ENCODE measurements at places on chromosomes 11 and 22. TPM values are rescaled to one million over a fixed set of nuclear protein-coding genes. Genes with fewer than 3 reads are reported as not detected.

GRCh38 chr11:73129198-73129597 lies 12.9 kb downstream of the FCHSD2 start:
- DNase-seq: no peak

DNA sequence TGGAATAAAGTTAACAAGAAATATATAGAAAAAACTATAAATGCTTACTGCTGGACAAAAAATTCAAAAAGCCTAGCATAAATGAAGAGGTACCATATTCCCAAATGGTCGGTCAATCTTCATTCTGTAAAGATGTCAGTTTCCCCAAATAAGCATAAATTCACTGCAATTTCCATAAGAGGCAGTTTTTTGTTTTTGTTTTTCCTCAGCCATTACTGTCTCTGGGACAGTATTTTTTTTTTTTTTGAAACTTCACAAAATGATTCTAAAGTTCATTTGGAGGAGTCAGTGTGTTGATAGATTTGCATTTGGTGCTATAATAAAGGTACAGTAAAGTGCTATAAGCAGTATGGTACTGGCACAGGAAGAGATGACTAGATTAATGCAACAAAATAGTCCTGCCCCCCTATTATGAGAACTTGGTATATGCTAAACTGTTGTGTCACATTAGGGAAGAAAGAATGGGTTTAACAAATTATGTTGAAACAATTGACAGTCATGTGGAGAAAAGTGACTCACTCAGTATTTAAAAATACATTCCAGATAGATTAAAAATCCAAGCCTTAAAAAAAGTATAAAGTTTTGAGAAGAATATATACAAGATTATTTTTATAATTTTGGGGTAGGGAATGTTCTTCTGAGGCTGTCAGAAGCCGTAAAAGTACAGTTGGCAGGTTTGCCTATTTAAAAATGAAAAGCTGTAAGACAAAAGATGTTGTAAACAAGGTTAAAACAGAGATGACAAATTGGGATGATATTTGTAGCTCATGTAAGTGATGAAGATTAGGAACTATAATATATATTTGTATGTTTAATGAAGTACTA lies 2.6 kb upstream of the FTH1 start:
- no peak for DNase-seq

The SLC1A2 gene
- 2.5 TPM for total RNA-seq

DNA sequence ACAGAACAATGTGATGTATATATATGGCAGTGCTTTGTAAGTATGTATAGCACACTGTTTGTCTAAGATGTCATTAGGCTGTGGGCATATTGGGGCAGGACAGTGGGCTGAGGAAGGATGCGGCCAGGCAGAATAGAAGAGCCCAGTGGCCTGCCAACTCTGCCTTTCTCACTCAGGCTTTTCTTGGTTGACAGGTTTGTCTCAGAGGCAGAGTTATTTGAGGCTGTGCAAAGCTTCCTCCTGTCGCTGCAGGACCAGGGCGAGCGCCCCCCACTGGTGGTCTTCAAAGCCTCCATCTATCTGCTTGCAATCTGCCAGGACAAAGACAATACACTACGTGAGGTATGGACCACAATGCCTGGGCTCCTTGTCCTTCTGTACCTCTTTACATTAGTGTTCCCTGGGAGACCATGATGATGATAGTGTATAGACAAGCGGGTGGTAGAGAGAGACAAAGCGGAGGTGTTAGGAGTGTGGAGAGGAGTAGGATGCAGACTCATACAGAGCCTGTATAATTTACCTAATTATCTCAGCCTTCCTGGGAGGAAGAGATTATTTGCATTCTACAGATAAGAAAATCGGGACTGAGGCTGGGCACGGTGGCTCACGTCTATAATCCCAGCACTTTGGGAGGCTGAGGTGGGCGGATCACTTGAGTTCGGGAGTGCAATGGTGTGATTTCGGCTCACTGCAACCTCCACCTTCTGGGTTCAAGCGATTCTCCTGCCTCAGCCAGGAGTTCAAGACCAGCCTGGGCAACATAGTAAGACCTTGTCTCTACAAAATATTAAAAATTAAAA lies 37.3 kb upstream of the CCDC134 start:
- no peak for DNase-seq

- no peak for DNase-seq
These were observed at the start of gene KCNQ1 for GRCh38 chr11:2444821-2445745. KCNQ1 (plus strand) TSS chr11:2445008; CDS start chr11:2445099, 91 bp downstream.

GRCh38 chr11:13160806-13161205 lies 116.8 kb upstream of the BMAL1 start:
- no peak for DNase-seq

DNA sequence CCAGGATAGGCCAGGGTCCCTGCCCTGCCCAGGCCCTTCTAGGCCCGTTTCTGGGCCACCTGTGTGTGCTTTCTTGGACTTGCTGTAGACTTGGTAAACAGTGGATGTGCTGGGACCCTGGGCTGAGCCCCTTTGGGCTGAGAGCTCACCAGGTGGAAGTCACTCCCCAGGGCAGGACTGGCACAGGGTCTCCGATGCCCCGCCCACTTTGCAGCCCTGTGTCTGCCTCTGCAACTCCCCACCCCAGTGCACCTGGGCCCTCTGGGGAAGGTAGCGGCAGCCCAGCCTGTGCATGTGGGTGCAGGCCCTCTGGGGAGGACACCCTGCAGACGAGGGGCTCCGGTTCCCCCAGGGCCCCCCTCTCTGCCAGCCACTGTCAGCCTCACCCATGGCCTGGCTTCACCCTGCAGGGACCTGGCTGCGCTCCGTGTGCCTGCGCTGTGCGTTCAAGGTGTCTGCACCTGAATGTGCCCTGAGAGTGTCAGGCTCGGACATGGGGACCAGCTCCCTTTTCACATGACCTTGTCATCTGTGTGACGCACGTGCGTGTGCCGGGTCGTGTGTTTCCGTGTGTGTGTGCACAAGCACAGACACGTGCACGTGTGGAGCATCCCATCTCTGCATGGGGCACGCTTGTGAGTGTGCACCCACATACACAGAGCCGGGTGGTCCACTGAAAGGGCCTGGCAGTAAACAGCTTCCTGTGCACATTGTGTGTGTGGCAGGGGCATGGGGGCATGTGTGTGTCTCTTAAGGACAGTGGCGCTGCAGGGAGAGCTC lies 118.5 kb downstream of the KCNQ1OT1 start:
- no peak for DNase-seq

The FXYD6 gene
- total RNA-seq: 28.6 TPM

DNA sequence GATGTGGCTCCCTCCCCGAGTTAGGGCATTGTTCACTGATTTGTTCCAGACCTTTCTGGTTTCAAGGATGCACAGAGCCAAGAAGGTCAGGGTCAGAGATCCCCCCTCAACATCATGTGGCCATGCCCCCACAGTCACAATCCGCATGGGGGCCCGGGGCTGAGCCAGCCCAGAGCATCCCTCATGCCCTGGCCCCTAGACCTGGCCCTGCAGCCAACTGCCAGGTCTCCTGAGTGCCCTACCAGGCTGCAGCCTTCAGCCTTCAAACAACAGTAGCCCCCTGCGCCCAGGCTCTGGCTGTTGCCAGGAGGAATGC lies 142.4 kb downstream of the CRYBB2 start:
- DNase-seq: no peak

DNA sequence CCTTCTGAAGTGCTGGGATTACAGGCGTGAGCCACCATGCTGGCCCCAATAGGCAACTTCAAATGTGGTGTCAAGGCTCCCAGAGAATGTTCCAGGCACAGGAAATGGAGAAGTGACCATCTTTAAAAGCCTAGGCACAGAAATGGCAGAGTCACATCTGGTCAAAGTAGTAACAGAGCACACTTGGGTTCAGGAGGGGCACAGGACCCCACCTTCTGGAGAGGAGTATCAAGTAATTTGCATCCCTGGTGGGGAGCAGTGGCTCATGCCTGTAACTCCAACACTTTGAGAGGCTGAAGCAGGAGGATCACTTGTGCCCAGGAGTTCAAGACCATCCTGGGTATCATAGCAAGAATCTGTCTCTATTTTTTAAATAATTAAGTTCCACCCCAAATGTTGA lies 29.2 kb downstream of the SERHL2 start:
- DNase-seq: no peak

DNA sequence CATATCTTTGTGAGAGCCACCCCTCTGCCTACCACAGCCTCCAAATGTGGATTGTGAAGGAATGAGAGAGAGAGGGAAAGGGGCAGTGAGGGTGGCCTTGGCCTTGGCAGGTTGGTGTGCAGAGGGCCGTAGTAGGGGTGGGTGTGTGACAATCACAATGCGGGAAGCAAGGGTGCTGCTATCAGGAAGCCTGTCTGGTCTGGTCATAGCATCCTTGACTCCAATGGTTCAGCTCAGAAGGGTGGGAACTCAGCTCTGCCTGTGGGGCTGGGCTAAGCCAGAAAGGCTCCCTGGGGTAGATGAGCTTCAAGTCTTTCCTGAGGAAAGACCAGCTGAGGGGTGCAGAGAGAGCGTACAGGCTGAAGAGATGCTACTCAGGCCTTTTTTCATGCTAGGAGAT lies 72.7 kb downstream of the RRM1 start:
- no peak for DNase-seq

- no peak for DNase-seq
These were observed 40.7 kb downstream of the CSTPP1 start for GRCh38 chr11:46977038-46977813.

The THYN1 gene
- total RNA-seq: 35.8 TPM

The TSPO gene
- 241 TPM for total RNA-seq

- DNase-seq: no peak
These were observed 265.5 kb upstream of the NARS2 start for GRCh38 chr11:78840200-78840599.

DNA sequence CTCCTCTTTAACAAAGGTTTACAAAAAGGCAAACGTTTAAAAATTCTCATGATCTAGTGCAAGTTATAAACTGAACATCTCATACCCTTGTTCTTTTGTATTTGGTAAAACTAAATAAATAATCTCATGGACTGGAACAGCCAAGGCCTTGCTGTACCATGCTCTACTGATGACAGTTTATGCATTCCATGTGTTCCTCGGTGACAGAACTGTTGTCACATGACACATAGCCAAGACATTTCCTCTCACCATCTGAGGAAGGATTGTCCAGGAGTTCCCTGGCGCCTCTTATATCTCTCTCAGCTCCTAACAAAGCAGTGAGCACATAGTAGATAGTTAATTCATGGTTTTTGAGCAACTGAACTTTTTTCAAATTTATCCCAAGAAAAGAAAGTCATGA lies 12.6 kb downstream of the CCDC83 start:
- DNase-seq: no peak

DNA sequence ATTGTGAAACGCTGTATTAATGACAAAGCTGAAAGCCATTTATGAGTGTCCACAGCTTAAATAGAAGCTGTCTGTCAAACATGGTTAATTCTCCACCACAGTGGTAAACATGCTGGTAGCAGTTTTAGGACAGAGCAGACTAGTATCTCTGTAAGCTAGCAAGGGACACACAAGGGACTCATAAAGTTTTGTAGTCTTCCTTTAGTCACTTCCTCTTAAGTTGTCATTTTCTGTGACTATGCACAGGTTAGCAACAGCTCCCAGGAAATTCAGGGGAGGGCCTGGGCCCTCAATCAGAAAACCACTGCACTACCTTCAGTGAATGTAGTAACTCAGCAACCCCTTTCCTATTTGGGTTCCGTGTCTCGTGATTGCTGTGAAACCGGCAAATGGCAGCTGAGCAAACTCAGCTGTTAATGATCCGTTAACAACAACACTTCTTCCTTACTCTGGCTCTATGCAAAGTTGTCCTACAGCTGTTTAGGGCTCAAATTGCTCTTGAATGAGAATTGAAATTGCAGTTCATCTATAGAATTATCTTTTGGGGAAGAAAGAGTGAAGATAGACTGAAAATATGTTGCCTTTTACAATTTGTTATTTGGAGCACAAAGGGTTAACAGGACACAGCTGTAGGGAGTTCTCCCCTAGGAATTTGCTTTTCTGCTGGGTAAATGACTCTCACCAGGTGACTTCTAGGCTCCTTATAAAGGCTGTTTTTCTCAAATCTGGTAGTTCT lies at the start of gene MMP26:
MMP26 (plus strand) TSS at position 731 of the 736 bp plus-strand sequence.
- no peak for DNase-seq

DNA sequence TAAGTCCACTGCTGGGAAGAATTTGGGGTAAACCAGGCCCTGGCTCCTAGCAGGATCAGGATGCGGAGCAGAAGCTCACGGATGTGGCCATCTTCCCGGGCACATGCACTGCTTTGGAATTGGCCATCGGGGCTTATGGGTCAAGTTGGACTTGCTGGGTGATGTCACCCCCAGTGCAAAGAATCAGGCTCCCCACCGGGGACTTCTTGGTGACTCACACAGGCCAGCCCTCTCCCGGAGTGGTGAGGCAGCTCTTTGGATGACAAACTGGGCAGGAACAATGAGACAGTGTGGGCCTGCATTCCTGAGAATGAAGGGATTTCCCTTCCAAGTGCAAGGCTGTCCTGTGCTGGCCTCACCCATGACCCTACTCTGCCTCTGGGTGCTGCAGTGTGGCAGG lies 128.8 kb upstream of the ANO1 start:
- DNase-seq: peak; percentile 76

DNA sequence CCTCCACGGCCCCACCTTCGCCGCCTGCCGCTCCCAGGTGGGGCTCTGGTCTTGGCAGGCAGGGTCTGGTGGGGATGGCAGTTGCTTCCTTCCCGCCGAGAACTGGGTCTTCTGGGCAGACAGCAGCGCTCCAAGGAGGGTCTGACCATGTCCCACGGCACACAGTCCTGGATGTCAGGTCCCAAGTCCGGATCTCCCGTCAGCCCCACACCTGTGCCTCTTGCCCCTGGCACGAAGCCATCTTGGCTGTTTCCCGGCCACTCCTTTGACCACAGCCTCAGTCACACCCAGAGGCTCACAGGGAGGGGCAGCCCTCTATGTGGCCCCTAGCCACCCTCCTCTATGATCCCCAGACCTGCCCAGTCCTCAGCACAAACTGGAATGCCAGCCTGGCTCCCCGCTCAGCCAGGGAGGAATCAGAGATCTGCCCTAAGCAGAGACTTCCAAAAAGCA lies 14.3 kb downstream of the MUC5B start:
- DNase-seq: no peak

The TCN2 gene
- total RNA-seq: 28.7 TPM

DNA sequence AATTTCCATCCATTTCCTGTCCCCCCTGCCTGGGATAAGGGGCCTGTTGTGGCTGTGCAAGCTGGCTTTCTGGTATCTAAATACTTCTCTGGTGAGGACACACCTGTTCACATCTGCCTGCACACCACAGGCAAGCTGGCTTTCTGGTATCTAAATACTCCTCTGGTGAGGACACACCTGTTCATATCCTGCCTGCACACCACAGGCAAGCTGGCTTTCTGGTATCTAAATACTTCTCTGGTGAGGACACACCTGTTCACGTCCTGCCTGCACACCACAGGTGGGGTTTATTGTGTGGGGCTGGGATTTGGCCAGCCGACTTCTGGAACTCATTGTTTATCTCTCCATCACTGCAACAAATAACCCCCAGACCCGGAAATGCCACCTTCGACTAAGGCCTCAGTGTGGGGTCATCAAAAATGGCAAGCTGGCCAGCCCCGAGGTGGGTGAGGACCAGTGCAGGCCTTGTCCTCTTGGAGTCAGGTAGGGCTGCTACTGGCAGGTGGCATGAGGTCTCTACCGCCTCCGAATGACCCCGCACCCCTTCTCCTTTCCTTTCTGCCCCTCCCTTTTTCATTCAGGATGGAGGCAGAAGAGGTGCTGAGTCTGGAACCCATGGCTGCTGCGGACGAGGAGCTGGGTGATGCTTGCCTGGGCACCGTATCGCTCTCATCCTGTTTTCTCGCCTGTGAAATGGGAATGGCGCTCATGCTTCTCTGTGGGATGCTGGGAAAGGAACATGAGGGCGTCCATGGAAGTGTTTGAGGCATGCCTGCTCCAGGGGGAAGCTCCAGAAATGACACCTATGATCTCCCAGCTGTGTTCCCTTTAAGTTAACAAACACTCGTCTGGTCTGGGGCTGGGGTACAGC lies 43.5 kb upstream of the MYEOV start:
- no peak for DNase-seq

Data from right atrium auricular region (tissue), 2 donors.